ENCODE measurements at places on chromosomes 3 and 15.

GRCh38 chr3:38521391-38521987 is 25.3 kb downstream of the EXOG start:
- peak; percentile 2 for DNase-seq

DNA sequence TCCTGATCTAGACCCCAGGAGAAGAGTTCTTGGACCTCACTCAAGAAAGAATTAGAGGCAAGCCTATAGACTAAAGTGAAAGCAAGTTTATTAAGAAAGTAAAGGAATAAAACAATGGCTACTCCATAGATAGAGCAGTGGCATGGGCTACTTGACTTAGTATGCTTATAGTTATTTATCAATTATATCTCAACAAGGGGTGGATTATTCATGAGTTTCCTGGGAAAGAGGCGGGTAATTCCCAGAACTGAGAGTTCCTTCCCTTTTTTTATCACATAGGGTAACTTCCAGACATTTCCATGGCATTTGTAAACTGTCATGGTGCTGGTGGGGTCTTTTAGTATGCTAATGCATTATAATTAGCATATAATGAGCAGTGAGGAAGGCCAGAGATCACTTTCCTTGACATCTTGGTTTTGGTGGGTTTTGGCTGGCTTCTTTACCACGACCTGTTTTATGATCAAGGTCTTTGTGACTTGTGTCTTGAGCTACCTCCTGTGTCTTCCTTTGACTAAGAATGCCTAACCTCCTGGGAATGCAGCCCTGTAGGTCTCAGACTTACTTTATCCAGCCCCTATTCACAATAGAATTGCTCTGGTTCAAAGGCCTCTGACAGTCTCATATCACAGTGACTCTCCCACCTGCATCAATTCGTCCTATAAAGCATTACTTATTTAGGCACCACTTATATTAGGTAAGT is 35.3 kb upstream of the PLSCR2 start:
- DNase-seq = no peak

GRCh38 chr3:187196573-187197334 is 532 bp upstream of the RTP1 start:
- no peak for DNase-seq

GRCh38 chr3:194298331-194299227 is 52.5 kb downstream of the CPN2 start:
- no peak for DNase-seq

DNA sequence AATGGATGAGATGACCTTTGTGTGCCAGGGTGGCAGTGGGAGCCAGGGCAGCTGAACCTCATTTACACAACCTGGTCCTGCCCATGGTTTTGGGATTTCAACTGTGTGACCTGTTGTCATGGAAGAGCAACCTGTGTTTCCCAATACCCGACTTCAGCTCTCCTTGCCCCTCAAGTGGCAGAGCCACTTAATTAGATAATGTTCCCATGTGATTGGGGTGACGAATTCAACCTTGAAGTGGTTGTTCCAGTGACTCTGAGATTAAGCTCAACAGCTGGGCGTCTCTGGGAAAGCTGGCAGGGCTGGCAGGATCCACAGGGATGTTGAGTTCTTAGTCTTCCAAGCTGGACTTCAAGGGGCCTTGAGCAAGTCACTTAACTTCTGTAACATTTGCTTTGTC is 71.0 kb downstream of the THSD4 start:
- DNase-seq = no peak

DNA sequence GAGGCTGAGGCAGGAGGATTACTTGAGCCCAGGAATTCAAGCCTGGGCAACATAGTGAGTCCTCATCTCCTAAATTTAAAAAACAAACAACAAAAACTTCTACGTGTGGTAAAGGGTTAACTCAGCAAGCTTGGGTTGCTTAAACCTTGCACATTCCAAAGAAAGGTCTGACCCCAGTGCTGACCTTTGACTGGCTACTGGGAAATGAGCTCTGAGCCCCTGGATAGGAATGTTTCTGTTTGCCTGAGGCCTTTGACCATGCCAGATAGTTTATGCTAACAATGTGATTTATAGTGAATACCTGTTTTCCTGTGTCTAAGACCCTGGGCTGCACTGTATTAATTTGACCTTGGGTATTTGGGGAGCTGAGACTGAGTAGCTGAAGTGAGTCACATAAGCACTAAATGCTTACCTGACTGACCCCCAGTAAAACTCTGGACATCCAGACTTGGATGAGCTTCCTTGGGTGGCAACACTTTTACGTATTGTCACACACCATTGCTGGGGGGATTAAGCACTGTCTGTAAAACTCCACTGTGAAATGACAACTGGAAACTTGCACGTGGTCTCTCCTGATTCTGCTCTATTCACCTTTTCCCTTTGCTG is 20.7 kb downstream of the TCAIM start:
- DNase-seq = no peak

DNA sequence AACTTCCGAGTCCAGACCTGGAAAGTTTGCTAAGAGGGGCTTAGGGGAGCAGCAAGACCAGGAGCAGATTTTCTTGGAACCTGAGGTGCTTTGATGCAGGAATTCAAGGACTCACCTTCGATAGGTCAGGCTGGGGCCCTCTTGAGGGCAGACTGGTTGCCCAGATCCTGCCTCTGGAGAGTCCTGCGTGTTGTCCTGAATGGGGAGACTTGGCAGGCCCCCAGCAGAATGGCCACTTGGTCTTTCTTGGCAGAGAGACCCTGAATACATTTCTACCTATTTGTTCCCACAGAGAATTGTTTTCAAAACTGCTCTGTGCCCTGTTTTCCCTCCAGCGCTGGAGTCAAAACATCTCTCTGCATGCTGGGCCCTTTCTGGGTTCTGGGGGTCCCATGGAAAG is 4.2 kb downstream of the KLF13 start:
- DNase-seq = no peak

- DNase-seq = no peak
Observed at GRCh38 chr3:31132132-31132769, 237.8 kb upstream of the GADL1 start.

GRCh38 chr15:75821786-75822345 is 21.4 kb upstream of the UBE2Q2 start:
- no peak for DNase-seq

DNA sequence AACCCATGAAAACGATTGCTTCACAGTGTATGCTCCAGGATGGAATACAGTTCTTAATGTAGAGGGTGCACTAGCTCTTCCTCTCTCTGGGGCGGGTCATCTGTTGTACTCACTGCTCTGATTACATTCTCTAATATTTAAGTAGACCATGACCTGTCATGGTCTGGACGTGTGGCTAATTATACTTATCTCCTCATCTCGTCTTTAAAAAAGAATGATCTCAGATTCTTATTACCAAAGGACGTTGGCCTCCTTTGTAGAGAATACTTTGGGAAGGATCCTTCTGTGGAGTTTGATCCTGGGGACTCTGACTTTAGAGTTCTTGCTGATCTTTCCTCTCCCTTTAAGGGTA is 48.4 kb upstream of the TRAK1 start:
- DNase-seq = no peak

DNA sequence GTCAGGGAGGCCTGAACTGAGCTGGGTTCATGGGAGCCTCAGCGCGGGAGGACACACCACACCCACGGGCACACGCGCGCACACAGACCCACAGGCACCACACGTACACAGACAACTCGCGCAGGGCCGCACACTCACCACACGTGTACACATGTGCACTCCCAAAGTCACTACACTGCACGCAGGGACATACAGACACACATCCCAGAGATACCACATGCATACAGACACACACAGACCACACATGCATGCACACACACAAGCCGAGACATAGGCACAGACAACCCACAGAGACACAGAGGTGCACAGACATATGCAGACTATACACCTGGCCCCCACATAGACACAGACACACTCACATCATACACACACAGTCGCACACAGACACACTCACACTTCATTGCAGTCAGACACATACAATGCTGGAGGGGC is 1.1 kb upstream of the MGLL start:
- DNase-seq = no peak

DNA sequence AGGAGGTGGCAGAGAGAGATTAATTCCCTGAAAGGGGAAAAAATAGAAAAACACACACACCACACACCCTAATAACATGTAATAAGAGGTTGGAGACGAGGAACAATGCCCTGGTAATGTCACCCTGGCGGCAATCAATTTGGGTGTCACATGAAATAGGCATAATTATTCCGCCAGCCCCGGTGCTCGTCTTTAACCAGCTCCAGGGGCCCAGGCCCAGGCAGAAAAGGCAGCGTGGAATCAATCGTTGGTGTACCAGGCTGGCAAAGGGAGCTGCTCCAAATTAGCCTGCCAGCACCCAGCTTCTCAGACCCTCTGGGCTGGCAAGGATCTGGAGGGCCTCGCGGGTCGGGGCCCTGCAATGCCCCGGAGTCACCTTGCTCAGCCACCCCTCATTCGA is 5.6 kb downstream of the LINGO1 start:
- DNase-seq = no peak

DNA sequence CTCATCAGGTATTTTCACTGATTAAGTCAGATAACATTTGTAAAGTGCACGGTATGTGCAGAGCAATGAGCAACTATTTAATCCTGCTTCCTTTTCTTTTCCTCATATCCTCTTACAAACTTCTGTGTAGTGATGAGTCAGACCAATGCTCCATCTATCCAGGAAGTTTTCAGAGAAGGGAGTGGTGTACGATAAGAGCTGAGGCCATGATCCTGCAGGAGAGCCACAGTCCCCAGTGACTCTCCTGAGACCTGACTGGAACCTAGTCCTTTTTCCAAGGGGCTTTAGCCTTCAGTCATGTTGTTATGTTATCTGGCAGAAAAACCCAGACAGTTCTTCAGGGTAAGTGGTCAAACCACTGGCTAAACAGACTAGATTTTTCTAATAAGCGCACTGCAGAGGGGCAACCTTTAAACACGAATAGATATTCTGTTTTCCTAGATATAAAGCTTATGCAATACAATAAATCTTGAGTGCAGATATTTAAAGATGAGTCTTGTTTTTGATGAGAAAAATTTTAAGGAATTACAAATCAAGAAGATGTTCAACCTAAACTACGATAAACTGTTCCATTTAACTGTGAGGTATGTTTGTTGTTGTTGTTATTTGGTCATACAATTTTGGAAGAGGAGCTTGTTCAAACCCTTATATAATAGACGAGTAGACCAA is 110.5 kb upstream of the RAP2B start:
- DNase-seq = no peak

GRCh38 chr3:148861277-148861869 is 3.7 kb upstream of the CPA3 start:
- DNase-seq = peak; percentile 55

DNA sequence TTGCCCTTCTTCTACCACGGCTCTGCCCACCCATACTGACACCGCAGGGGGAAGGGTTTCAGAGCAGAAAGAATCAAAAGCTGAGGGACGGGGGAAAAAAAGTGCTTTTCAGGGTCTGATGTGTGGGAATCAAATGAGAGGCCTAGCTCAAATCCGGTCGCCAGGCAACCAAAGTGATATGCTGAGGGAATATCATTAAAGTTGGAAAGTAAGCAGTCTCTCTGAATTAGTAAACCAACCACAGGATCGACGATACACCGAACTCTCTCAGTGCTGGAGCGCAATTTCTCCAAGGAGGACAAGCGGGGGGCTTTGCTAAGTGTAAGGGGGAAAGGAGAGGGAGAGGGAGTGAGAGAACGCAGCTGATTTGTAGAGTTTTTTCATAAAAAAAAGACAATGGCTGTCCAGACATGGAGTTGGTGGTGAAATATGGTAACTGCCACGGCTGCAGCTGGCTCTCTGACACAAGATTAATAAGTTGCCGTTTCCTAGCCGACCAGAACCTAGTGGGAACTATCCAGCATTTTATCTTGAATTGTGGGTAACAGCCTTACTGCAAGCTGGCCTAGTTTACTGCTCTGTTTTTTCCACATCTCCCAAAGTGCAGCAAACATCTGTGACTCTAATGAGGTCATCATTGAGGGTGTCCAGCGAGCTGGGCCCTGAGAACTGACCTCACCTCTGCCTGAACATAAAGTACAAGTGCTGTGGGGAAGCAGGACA is 530.2 kb downstream of the SOX2 start:
- DNase-seq = no peak

DNA sequence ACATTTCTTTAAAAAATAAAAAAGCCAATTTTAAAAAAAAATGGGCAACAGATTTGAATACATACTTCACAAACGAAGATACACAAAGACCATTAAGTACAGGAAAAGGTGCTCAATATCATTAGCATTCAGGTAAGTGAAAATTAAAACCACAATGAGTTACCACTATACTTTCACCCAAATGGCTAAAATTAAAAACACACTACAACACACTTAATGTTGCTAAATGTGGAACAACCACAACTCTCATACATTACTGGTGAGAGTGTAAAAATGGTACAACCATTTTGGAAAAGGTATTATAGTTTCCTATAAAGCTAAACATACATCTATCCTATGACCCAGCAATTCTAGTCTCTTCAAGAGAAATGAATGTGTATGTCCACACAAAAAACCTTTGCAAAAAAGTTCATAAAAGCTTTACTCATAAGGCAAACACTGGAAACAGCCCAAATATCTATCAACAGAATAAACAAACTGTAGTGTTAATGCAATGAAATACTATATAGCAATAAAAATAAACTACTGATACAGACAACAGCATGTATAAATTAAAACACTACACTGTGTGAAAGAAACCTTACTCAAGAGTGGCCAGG is 14.9 kb downstream of the IP6K1 start:
- DNase-seq = no peak

DNA sequence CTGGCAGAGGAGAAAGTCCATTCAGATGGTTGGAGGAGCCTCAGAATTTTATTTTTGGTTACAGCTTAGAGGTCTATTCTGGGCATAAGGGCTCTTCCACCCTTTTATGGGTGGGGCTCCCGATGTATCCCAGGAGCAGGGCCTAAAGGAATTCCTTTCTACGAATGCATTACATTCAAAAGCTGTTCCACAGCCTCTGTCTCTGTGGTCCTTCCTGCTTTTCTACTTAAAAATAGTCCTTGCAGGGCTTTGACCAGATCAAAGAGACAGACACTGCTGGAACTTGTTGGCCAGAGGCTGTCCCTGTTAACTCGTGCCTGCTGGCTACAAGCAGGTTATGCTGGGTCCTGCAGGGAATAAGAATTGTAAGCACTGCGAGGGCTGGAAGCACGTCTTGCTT is 14.4 kb upstream of the NOX5 start:
- no peak for DNase-seq

- DNase-seq = no peak
Observed at GRCh38 chr3:183189641-183190040, 27.1 kb upstream of the LAMP3 start.

DNA sequence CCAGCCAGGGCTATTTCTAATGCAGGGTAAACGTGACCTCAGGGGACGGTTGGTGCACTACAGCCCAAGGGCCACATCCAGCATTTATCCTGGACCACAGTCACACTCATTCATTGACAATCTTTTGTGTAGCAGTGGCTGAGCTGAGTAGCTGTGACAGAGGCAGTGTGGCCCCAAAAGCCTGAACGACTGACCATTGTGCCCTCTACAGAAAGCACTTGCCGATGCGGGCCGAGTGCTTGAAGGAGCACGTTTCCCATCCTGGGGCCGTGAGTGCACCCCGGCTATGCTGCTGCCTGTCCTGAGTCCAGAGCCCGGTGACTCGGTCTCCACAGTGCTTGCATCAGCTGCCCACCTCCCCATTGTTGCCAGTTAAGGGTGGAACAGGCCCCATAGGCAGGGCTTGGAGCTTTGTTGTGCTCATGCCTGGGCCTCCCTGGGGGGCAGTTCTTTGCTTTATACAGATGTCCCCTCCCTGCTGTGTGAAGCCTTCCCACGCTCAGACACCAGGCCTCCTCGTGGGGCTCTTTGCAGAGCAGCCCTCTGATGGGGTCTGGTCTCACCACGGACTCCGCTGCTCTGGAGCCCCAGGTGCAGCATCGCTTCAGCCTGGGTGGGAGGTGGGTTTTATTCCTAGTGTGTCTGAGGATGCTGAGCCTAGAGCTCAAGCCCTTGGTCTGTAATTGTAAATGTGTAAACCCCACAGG is 13.0 kb upstream of the SNRPA1 start:
- DNase-seq = no peak

GRCh38 chr3:47902746-47903145 is 99.8 kb downstream of the DHX30 start:
- no peak for DNase-seq
